ENCODE measurements at places on chromosomes 6 and 20. TPM values are rescaled to one million over a fixed set of nuclear protein-coding genes. Genes with fewer than 3 reads are reported as not detected.

CABLES2 gene
- total RNA-seq: 4.8 TPM

GSTA3 gene
- not detected for total RNA-seq

ULBP2 gene
- 11.6 TPM for total RNA-seq

SMLR1 gene
- total RNA-seq: not detected

FBXO5 gene
- total RNA-seq: 22.1 TPM

BFSP1 gene
- 12.3 TPM for total RNA-seq

ZC2HC1B gene
- not detected for total RNA-seq

ID4 gene
- 4.3 TPM for total RNA-seq

TGM2 gene
- 7.1 TPM for total RNA-seq

ZDHHC14 gene
- 0.78 TPM for total RNA-seq

CST5 gene
- not detected for total RNA-seq

KHDC1 gene
- 5.5 TPM for total RNA-seq

TSHZ2 gene
- total RNA-seq: 1.4 TPM

KHDC1L gene
- not detected for total RNA-seq

ABHD16B gene
- not detected for total RNA-seq

GNRH2 gene
- not detected for total RNA-seq

LIN28B gene
- not detected for total RNA-seq

TSPO2 gene
- total RNA-seq: not detected

MOG gene
- not detected for total RNA-seq

CALHM4 gene
- 0.39 TPM for total RNA-seq

LY6G6F gene
- not detected for total RNA-seq

NKAPL gene
- total RNA-seq: not detected

DEFB132 gene
- not detected for total RNA-seq

C6orf58 gene
- total RNA-seq: not detected

All from H4 (cell line).